ENCODE measurements at places on chromosomes 7 and 10. TPM values are rescaled to one million over a fixed set of nuclear protein-coding genes. Genes with fewer than 3 reads are reported as not detected.

DNA sequence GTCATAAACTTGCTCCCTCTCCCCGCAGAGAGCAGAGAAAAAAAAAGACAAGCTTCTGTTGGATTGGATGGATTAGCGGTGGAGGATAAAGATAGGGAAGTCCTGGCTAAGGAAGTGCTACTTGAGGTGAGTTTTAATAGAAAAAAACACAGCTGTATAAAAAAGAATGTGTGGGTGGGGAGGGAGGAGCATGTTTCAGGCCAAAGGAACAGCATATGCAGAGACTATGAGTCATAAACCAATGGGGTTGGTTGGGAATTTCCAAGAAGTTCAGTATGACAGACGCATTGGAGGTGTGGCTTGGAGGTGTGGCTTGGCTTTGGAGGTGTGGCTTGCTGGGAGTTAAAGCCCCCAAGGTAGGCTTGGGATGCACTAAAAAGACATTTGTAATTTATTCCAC is 103.0 kb upstream of the LSM8 start:
- H3K4me1 ChIP-seq: no peaks in the 10 kb centered on the region
- H3K4me3 ChIP-seq: no peak overlapping the region
- no peak overlapping the region for H3K27ac ChIP-seq
- no peak for DNase-seq

DNA sequence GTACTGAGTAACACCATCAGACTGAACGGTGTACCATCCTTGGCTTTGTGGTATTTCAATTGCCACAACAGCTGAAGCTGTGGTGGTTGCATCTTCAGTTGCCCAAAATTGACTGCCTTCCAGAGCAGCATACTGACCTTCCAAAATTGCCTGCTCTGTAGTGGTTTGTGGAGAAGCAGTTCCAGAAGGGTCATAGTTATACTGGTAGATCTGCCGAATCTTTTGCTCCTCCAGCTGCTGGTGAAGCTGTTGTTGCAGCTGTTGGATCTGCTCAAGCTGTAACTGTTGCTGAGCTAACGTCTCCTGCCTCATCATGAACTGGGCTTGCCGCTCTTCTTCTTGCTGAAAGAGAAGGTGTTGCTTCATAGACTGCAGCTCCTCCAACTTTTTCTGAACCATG is 212.2 kb downstream of the PCLO start:
- H3K4me3 ChIP-seq: no peak overlapping the region
- no peak overlapping the region for H3K27ac ChIP-seq
- no peaks in the 10 kb centered on the region for H3K36me3 ChIP-seq
- DNase-seq: no peak
- H3K27me3 ChIP-seq: no peaks in the 10 kb centered on the region
- no peaks in the 10 kb centered on the region for H3K4me1 ChIP-seq

- peaks cover 10% of the 10 kb centered on the region for H3K4me1 ChIP-seq
- DNase-seq: no peak
- no peak overlapping the region for H3K4me3 ChIP-seq
- H3K36me3 ChIP-seq: no peaks in the 10 kb centered on the region
- no peak overlapping the region for H3K27ac ChIP-seq
These were observed 1217.1 kb upstream of the CELF2 start for GRCh38 chr10:9800571-9800970.

DNA sequence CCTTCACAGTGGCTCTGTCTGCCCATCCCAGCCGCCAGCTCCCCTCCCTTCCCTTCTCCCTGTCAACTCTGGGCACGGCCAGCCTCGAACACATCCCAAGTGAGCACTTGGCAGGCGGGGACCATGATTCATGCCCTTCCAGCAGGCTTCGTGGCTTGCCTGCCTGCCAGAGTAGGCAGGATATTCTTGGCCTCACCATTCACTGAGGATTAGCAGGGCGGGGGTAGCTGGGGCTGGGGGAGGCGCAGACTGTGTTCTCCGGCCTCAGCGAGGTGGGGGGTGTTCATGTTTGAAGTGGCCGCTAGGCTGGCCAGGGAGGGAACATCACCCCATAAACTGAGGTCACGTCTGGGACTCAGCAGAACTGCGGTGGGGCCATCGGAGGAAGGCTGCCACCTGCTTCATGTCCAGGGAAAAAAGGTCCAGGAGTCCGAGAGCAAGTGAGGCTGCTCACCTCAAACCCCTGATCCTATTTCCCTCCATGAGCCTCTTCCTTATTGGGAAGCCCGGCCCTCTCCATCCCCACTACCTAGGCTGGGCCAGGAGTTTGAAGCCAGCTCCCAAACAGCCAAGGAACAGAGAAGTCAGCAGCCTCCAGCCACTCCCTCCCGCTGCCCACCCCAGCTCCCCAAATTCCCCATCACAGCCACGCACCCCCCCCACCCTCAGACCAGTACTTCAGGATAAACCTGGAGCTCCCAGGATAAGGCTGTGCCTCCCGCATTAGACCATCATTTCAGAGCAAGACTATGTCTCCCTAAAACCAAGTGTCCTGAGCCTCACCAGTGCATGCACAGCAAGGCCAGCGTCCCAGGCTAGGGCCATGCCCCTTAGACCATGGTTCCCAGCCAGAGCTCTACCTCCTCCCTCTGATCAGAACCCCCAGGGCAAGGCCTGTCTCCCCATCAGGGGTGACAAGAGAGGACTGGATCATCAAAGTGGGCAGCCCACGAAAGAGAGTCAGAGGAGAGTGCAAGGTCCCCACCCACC is 42.8 kb upstream of the RABGEF1 start:
- no peaks in the 10 kb centered on the region for H3K4me1 ChIP-seq
- no peaks in the 10 kb centered on the region for H3K36me3 ChIP-seq
- no peak overlapping the region for H3K27ac ChIP-seq
- DNase-seq: peak; percentile 62

- DNase-seq: no peak
- no peaks in the 10 kb centered on the region for H3K27me3 ChIP-seq
- H3K4me3 ChIP-seq: no peak overlapping the region
- peaks cover 25% of the 10 kb centered on the region for H3K36me3 ChIP-seq
These were observed 44.3 kb downstream of the NOD1 start for GRCh38 chr7:30434140-30434799.

- H3K27ac ChIP-seq: no peak overlapping the region
- H3K36me3 ChIP-seq: no peaks in the 10 kb centered on the region
- peaks cover 19% of the 10 kb centered on the region for H3K4me1 ChIP-seq
- no peaks in the 10 kb centered on the region for H3K27me3 ChIP-seq
- no peak for DNase-seq
- H3K4me3 ChIP-seq: no peak overlapping the region
These were observed 73.7 kb downstream of the INPP5A start for GRCh38 chr10:132611026-132611910.

DNA sequence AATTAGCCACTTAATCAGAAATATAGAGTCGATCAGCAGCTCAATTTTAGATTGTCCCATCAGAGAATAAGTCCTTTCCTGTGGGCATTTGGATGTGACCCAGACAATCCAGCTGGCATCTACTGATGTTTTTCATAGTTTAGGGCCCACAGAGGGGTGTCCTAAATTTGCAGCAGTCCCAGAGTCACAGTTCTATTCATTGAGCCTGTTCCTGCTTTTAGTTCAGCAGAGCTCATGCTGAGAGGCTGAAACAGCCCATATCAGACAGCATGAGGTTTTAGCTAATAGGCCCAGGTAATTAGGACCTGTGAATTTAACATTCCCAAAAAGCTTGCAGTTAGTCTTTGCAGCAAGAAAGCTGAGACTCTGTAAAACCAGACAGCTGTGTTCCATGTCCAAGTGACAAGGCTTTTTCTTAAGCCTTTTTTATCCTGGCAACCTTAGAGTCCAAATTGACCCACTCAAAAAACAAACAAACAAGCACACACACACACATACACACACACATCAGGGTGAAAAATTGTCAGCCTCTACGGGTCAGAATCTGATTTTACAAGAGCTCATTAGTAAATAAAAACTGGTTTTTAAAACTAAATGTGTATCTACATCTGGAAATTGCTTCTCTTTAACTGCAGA is 33.7 kb downstream of the ANKIB1 start:
- no peaks in the 10 kb centered on the region for H3K36me3 ChIP-seq
- no peaks in the 10 kb centered on the region for H3K4me1 ChIP-seq
- no peak overlapping the region for H3K27ac ChIP-seq

GRCh38 chr10:83713423-83713822 is 425.9 kb upstream of the GHITM start:
- DNase-seq: no peak
- no peak overlapping the region for H3K4me3 ChIP-seq
- no peaks in the 10 kb centered on the region for H3K4me1 ChIP-seq
- no peak overlapping the region for H3K27ac ChIP-seq
- H3K27me3 ChIP-seq: no peaks in the 10 kb centered on the region

- no peak overlapping the region for H3K27ac ChIP-seq
- no peaks in the 10 kb centered on the region for H3K36me3 ChIP-seq
- DNase-seq: no peak
- H3K4me1 ChIP-seq: no peaks in the 10 kb centered on the region
- H3K4me3 ChIP-seq: no peak overlapping the region
- H3K27me3 ChIP-seq: no peaks in the 10 kb centered on the region
These were observed 10.7 kb upstream of the POT1 start for GRCh38 chr7:124940306-124940705.

- no peak overlapping the region for H3K4me3 ChIP-seq
- H3K27me3 ChIP-seq: no peaks in the 10 kb centered on the region
- H3K27ac ChIP-seq: no peak overlapping the region
These were observed 302.9 kb upstream of the ZMIZ1 start for GRCh38 chr10:78765726-78766335.

DNA sequence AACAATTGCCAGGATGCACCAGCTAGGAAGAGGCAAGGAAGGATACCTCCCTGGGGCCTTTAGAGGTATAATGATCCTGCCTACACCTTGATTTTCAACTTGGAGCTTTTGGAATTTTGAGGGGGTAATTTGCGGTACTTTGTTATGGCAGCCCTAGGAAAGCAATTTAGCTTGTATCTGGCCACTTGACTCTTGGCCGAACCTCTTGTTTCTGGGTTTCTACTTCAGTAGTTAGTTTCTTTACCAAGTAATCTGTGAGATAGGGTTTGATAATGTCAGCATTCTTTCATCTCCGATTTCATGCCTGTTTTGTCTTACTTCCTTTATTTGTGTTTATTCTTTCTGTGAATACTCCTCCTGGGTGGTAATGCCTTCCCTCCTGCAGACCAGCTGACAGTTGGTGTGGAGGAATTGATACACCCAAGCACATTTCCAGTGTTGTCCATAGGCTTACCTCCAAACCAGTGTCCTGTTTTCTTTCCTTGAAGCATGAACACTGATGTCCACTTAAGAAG is 163.7 kb downstream of the SND1 start:
- DNase-seq: no peak
- peaks cover 25% of the 10 kb centered on the region for H3K4me1 ChIP-seq
- no peaks in the 10 kb centered on the region for H3K27me3 ChIP-seq

GRCh38 chr7:14739841-14740185 is 162.7 kb downstream of the DGKB start:
- no peak overlapping the region for H3K27ac ChIP-seq
- no peaks in the 10 kb centered on the region for H3K4me1 ChIP-seq
- no peak overlapping the region for H3K4me3 ChIP-seq
- H3K27me3 ChIP-seq: no peaks in the 10 kb centered on the region

GRCh38 chr7:73734619-73735527 is 3.7 kb downstream of the ABHD11 start:
- no peaks in the 10 kb centered on the region for H3K4me1 ChIP-seq
- DNase-seq: peak; percentile 86

DNA sequence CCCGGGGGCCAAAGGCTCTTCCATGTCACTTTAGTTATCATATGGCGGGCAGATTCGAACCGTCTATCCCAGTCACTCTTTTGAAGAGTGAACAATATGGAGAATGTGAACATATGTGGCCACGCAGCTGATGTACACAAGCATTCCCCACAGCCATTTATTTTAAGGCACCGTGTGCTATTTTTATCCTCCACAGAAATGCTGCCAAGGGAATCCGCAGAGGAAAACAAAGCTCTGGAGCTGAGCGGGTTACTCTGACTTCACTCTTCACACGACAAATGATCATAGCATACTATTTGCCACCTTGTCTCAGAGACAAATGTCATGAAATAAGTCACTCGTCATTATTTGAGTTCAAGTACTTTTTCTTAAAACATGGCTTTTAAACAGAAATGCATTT is 100.3 kb downstream of the CTBP2 start:
- H3K4me1 ChIP-seq: peaks cover 50% of the 10 kb centered on the region
- H3K36me3 ChIP-seq: no peaks in the 10 kb centered on the region
- no peaks in the 10 kb centered on the region for H3K27me3 ChIP-seq
- H3K4me3 ChIP-seq: no peak overlapping the region

- H3K27me3 ChIP-seq: no peaks in the 10 kb centered on the region
- H3K4me3 ChIP-seq: no peak overlapping the region
- H3K4me1 ChIP-seq: no peaks in the 10 kb centered on the region
- H3K36me3 ChIP-seq: no peaks in the 10 kb centered on the region
These were observed 27.3 kb downstream of the FAM20C start for GRCh38 chr7:219581-220150.

DNA sequence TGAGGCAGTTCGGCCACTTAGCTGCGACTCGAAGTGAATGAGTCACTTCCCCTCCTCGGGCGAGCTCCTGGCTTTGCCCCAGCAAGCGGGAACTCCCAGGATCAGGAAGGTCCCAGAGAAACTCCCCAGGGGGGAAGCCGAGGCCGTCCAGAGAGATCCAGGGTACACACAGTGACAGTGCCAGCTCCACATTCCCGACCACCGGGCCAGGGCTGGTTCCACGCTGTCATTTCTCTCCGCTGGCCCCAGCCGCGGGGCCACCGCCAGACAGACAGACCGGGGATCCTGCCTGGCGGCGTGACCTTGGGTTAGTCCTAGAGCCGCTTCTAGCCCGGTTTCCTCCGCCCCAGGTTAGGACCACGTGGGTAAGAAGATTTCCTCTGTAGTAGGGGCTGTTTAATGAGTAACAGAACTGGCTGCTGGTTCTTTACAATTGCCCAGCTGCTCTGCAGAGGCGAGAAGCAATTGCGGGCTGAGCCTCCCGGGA is 463 bp upstream of the UPP1 start:
- H3K27me3 ChIP-seq: peaks cover 3% of the 10 kb centered on the region
- DNase-seq: no peak
- no peaks in the 10 kb centered on the region for H3K36me3 ChIP-seq
- peak overlapping the region; percentile 71 for H3K4me3 ChIP-seq

GRCh38 chr10:36412942-36413341 is 712.5 kb upstream of the ANKRD30A start:
- no peak overlapping the region for H3K27ac ChIP-seq
- DNase-seq: no peak
- no peak overlapping the region for H3K4me3 ChIP-seq
- H3K4me1 ChIP-seq: no peaks in the 10 kb centered on the region
- no peaks in the 10 kb centered on the region for H3K27me3 ChIP-seq

UFSP1 gene
- 16.0 TPM for total RNA-seq

ADRB1 gene
- 0.69 TPM for total RNA-seq

CRHR2 gene
- 0.92 TPM for total RNA-seq

NCF1 gene
- 0.18 TPM for total RNA-seq

BTRC gene
- total RNA-seq: 14.0 TPM

LIPN gene
- not detected for total RNA-seq

GHRHR gene
- total RNA-seq: not detected

ARL5B gene
- total RNA-seq: 30.3 TPM

All from cardiac muscle cell (in vitro differentiated cells and primary cell).